ENCODE measurements at places on chromosomes 12 and 14.

DNA sequence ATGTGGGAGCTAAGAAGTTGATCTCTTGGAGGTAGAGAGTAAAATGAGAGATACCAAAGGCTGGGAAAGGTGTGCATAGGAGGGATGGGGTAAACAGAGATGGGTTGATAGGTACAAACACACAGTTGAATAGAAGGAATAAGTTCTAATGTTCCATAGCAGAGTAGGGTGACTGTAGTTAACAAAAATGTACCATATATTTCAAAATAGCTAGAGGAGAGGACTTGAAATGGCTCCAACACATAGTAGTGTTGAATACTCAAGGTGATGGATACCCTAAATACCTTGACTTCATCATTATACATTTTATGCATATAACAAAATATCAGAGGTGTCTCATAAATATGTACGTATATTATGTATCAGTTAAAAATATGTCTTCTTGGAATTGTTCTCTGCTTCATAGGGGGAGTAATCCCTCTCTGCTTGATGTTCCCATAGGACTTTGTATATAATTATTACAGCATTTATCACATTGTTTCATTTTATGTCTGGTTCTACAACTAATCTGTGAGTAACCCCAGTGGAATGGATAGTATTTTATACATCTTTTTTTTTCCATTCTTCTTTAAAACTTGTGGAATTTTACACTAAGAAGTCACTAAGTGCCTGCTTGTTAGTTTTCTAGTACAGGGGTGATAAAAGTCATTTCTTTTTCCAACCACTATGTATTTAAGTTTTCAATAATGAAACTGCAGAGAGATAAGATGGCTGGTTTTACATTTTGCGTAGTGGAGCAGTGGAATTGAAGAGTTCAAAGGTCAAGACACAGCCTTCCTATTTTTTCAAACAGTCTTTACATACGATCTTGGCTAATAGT, 1940.0 kb upstream of the SEL1L start:
- DNase-seq = no peak

- DNase-seq = no peak
Measured at GRCh38 chr14:98160901-98161300, 1111.1 kb downstream of the BCL11B start.

DNA sequence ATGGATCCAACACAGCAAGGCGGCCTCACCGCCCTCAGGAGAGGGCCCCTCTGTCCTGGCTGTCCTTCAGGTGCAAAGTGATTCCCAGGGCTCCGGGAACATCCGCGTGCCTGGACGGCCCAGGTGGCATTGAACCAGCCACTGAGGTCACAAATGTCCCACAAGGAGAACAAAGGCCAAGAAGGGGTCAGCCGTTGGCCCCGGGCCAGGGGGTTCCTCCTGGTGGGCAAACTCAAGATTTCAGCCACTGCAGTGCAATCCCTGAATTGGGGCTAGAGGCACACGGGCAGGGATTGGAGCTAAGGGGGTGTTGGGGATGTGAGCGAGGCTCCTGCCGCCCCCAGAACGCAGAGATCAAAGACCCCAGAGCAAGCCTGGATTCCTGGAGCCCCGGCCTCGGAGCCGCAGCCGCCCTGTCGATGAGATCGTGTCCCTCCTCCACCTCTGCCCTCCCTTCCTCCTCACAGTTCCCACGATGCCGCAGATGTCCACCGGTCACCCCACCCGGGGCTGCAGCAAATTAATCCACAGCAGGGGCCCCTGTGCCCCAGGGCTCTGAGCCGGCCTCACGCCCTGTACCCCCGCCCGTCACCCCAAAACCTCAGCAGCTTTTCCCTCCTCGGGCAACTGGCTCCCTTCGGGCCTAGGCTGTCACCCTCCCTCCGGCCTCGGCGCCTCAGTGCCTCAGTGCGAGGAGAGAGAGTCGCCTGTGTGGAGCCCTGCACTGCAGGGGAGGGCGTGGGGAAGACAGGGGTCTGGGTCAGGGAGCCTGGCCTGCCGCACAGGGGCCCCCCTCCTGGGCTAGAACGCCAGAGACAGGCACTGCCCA, 56.7 kb upstream of the GALNT9 start:
- DNase-seq = no peak

- no peak for DNase-seq
Measured at GRCh38 chr12:99769396-99769980, 121.9 kb downstream of the GARIN6 start.

DNA sequence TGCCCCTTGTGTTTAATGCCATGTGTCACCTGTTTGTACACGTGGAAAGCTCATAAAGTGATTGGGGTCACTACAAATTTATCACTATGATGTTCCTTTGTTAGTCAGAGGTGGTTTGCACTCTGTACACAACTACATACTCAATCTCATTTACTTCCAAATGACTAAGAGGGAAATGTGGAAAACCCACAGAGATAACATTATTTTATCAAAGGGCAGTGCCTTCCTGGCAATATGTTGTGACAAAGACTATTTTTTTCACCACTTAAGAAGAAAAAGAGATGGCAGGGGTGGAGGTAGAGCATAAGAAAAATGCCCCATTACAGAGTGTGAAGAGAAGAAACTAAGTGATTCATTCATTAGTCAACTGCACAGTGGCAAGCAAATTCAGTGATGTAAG, 1064.1 kb upstream of the FLRT2 start:
- no peak for DNase-seq

DNA sequence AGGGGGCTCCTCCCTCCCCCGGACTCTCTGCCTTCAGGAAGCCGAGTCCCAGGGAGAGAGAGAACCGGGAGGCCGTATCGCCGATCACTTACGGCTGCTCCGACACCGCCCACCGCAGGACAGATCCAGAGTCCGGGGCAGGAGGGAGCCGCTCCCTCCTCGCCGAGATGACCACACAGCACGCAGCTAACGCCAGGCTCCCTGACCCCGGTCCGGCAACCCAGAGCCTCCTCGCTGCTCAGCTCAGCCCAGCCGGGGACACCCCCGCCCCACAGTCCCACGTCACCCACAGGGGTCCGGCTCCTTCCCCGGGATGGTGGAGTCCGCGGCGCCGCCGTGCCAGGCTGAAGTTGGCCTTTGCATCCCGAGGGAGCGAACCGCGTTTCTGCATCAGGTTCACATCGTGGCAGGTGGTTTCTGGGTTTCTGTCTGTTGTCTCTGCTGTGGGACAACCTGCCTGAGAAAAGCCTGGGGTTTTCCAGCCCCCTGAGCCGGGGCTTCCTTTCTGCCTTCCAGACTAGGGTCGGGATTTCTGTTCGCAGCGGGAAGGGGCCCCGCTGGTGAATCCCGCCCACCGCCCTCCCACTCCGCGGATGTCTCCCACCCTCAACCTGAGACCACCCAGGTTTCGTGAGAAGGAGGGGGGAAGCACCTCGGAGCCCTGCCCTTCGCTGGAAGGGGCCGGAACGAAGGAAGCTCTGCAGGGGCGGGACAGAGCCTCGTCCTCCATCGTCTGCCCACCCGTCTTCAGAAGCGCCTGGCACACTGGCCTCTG, 61.2 kb downstream of the NOC4L start:
- no peak for DNase-seq

- DNase-seq = no peak
Measured at GRCh38 chr12:76457010-76457409, 102.6 kb downstream of the OSBPL8 start.

DNA sequence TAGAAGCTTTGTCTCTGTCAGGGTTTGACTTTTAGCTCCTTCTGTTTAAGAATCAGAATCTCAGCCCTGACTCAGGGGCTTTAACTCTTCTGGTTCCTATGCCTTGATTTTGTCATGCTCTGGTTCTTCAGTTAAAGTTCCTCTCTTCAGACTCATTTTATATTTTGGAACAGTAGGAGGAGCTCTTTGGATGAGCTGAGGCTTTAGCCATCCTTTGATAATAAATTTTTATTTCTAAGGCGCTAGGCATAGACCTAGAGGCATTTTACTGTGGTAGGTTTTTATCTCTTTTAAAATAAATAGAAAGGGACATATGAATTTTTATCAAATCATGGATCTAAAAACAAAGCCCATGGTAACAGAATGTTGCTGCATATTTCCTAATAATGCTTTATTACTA, 51.7 kb downstream of the ATP23 start:
- no peak for DNase-seq

- peak; percentile 64 for DNase-seq
Measured at GRCh38 chr14:95146079-95146771, 11.1 kb downstream of the DICER1 start.

DNA sequence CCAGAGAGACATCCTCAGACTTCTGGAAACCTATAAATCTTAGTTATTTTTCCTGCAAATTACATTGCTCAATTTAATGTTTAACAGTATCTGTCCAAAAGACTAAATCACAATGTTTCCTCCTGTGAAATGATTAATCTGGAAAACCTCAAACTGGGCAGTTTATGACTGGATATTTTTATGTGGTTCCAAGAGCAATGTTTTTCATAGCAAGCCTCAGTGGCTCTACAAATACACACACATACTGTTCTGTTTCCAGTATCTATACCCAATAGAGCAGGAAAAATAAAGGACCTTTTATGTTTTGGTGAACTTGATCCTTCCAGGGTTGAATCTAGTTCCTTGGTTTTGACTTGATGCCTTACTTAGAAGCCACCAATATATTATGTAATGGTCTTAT, 9.2 kb downstream of the NID2 start:
- DNase-seq = no peak

DNA sequence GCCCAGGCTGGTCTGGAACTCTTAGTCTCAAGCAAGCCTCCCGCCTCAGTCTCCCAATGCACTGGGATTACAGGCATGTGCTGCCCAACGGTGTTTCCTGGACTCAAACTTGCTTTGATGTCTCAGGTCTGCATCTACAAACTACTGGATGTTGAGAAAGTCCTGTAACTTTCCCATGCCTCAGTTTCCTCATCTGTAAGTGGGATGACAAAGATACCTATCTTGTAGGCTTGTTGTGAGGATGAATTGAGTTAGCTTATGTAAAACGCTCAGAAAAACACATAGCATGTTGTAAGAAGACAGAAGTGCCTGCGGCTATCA, 63.6 kb upstream of the NUDT4 start:
- no peak for DNase-seq

- DNase-seq = peak; percentile 94
Measured at GRCh38 chr14:105069871-105070759, 4.9 kb upstream of the GPR132 start.

DNA sequence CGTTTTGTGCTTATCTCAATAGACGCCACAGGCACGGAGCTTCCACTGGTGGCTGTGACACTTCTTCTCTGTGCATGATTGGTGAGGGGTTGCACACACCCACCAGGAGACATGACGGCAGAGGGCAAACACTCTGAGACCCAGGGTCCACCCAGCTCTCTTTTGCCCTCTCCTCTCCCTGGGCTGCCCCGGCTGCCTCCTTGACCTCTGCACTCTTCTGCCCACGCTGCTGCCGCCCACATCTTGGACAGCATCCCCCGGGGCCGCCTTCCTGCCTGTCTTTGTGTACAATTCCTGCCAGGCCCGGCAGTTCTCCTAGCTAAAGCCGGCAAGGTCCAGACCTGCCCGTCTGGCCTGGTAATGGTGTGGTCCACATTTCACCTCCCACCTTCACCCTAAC, 44.7 kb downstream of the DPF3 start:
- no peak for DNase-seq

DNA sequence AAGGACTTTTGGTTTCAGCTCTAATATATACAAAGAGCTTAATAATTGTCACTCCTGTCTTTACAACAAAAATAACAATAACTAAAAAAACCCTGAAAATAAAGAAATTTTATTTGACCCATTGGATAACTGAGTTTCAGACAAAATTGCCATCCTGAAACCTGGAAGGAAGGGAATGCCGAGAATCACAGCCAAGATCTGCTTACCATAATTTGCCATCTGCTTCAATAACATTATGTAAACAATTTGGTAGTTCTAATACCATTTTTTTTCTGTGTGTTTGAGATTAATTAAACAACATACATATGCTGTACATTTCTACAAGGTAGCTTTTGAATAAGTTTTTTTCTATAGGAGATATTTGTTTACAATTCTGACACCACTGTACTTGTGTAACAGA, 596.3 kb upstream of the MGAT4C start:
- no peak for DNase-seq

- DNase-seq = no peak
Measured at GRCh38 chr12:80714846-80715245, 1.9 kb upstream of the MYF5 start.

GRCh38 chr12:64550755-64551154, 59.5 kb upstream of the RASSF3 start:
- DNase-seq = no peak

GRCh38 chr12:50514526-50515276, 9.9 kb downstream of the DIP2B start:
- no peak for DNase-seq

GRCh38 chr12:122974892-122975789, at the start of gene OGFOD2:
OGFOD2 (plus strand) TSS chr12:122975244; CDS start chr12:122975252, 8 bp downstream.
- DNase-seq = peak; percentile 96

DNA sequence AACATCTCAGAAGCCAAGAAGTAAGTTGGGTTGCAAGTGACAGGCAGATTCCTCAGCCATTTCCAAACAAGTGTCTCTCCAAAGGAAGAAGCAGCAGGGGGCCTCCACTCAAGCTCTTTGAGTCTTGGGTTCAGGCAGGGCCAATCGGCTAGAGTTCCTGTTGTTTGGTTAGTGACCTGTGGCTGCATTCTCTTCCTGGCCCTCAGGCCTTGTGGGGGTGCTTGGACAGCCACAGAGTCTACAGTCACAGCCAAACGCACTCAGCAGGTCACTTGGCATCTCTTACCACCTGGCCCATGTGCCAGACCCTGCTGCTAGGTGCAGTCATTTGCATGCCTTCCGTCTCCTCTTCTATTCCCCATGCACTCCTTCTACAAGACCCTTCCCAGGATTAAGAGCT, 353.9 kb downstream of the GRIN2B start:
- no peak for DNase-seq

- DNase-seq = no peak
Measured at GRCh38 chr12:108649126-108649525, 15.4 kb upstream of the SELPLG start.

DNA sequence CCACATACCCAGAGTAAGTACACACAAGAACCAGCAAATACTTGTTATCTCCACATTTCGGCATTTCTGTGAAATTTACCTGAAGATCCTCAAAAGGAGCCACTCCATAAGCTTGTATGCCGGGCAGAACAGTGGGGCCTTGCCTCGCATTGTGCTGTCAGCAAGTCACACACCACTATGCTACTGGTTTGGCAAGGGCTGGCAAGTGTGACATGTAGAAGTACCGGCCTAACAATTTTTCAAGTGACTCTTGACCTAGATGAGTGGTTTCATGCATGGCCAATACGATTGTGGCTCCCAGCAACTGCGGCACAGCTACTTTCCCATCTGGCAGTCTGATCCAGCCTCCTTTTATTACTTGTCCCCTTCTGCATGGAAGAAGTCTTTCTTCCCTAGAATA, 69.8 kb downstream of the GAS2L3 start:
- DNase-seq = no peak

Measured in suppressor macrophage (primary cell).